OCI-LY7 (cell line): ENCODE measurements at places on chromosomes 2 and 18. TPM values are rescaled to one million over a fixed set of nuclear protein-coding genes. Genes with fewer than 3 reads are reported as not detected.

The ADD2 gene
- not detected in 2 replicates for total RNA-seq

GRCh38 chr2:187093771-187094412 lies 244.9 kb upstream of the ZSWIM2 start:
- DNase-seq: no peak

The COLEC12 gene
- total RNA-seq: not detected in 2 replicates

GRCh38 chr2:176500901-176501300 lies 231.7 kb downstream of the MTX2 start:
- no peak for DNase-seq

DNA sequence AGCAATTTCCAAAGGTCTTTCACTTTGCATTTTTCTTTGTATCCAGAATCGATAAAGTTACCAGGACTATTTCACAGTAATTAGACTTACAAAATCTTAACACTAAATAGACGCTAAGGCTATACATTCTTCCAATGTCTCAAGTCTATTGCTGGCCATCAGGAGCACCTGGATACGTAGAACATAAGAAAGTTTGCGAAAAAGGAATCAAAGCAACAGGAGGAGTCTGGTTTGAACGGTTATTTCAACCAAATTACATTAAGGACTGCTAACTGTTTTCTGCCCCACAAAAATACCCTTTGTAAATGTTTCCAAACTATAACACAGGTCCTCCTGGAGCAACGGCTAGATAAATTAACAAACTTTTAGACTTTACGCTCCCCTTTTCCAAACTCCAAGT lies 1.4 kb upstream of the HNRNPA3 start:
- no peak for DNase-seq

The TMEM17 gene
- total RNA-seq: not detected in 2 replicates

DNA sequence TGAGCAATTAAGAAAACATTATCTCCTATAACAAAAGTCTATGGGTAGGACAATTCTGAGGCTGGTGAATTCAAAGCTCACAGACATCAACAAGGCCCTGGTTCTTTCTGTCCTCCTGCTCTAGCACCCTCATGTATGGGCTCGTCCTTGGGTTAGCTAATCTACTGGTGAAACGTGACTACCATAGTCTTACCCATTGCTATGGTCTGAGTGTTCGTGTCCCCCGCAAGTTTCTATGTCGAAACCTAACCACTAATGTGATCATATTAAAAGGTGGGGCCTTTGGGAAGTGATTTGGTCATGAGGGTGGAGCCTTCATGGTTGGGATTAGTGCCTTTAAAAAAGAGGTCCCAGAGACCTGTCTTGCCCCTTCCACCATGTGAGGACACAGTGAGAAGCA lies 564.7 kb downstream of the TNS1 start:
- no peak for DNase-seq
